ENCODE measurements at places on chromosomes 13 and 19.

GRCh38 chr19:3360421-3361383, 5.7 kb upstream of the NFIC start:
- peak; percentile 72 for DNase-seq

DNA sequence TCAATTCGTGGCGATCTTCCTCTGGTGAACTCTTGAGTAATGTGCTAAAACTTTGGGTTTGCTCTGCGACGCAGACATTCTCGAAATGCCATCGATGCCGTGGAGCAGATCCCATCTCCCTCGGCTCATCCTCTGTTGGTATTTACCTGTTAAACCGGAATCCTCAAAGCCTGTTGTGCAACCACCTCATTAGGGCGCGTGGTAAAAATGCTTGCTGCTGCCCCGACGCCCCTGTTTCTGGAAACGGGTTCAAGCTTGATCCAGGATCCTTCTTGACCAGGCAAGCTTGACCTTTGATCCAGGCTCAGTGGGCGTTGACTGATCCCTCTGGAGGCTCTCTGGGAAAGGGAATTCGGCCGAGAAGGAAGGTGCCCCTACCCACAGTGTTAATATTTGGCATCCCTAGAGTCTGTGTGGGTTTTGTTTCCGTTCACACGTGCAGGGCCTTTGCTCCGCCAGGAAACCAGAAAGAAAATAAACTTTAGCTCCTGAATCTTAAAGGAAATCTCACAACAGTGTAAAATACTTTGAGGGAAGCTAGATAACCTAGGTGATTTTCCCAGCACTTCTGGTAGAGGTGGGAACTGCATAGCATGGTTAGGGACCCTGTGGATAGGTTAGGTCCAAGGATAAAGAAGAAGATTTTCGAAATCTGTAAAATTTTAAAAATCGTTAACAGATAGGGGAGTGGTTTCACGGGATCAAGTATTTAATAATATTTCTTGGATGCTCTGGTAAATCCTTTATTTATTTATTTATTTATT, 1.1 kb downstream of the LSM14A start:
- DNase-seq, result peak; percentile 29

DNA sequence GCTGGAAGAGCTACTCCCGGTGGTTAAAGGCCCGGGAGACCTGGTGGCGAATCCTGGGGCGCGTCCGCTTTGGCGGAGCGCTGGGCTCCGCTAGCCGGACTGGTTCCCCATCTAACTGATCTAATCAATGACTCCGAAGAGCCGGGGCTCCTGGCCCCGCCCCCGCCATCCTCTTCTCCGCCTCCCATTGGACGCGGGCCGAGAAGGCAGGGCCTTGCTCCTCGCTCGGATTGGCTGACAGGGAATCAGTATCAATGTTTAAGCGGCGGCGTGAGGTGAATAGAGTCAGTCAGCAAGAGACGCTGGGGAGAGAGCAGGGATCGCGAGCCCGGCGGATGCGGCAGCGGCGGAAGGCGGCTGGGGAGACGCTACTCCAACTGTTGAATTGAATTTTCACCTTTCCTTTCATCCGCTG, 1.7 kb upstream of the PCDH17 start:
- no peak for DNase-seq

GRCh38 chr13:110499621-110500281, 61.8 kb downstream of the RAB20 start:
- DNase-seq, result no peak

- no peak for DNase-seq
Observed at GRCh38 chr13:31670831-31671617, 68.3 kb upstream of the RXFP2 start.

GRCh38 chr13:96391606-96392005, 301.7 kb downstream of the HS6ST3 start:
- DNase-seq, result no peak

GRCh38 chr19:10339380-10339960, at the start of gene ICAM3:
TSS of gene ICAM3 (minus strand) at chr19:10339624. CDS start at chr19:10339614, 10 bp downstream.
- peak; percentile 75 for DNase-seq

DNA sequence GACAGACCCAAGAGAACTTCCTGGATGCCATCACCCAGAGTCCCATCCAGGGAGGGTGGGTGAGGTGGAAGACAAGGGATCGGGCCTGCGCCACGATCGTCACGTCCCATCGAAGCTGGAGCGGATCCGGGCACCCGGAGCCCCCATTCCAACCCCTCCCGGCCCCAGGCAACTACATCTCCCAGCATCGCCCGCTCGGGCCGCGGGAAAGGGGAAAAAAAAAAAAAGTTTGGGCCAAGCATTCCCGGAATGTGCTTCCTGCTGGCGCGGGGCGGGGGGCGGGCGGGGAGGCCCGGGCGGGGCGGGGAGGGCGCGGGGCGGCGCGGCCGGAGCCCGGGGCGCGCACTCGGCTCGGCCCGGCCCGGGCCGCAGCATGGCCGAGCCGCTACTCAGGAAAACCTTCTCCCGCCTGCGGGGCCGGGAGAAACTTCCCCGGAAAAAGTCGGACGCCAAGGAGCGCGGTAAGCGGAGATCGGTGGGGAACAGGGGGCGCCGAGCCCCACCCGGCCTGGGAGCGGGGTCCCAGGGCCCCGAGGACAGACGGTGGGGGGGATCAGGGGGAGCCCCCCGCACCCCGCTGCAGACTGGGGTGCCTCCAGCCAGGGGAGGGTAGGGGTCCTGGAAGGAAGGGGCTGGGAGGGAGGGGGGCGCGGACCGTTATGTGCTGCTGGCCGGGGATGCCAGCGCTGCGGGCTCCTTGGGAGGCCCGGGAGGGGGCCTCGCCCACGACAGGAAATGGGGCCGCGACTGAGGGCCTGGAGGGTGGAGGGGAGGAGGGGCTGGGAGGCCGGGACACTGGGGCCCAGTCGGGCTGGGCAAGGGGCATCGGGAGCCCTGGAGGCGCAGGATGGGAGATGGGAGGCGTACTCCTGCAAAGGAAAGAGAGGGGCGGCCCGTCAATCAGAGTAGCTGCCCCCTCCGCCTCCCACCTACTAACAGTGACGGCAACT, at the start of gene SYDE1:
Gene SYDE1 (plus strand): TSS at position 341 of the 950 bp plus-strand sequence. CDS start 33 bp downstream, at position 374.
- DNase-seq, result no peak

DNA sequence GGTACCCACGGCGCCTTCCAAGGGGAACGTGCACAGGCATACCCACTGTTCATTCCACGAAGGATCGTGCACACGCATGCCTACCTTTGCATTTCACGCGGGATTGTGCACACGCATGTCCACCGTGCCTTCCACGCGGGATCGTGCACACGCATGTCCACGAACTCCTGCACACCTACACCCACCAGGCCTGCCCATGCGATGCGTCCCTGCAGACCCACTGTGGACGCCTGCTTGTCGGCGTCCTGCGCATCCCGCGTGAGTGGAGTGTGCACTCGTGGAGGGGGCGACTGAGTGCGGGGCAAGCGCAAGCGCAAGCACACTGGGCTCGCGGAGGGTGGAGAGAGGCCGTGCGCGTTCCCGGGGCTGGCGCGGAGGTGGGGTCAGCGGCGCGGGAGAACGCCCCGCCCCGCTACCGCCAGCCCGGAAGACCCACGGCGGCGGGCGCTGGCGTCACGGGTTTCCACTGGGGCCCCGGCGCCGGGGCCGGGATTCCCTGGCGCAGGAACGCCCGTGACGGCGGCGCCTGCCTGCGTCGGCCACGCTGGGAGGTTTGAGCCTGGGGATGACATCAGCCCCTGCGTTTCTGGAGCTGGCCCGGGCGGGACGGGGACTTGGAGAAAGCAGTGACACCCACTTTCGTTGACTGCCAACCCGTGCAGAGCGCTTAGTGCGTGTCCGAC, 18.7 kb downstream of the GADD45B start:
- DNase-seq, result peak; percentile 74

DNA sequence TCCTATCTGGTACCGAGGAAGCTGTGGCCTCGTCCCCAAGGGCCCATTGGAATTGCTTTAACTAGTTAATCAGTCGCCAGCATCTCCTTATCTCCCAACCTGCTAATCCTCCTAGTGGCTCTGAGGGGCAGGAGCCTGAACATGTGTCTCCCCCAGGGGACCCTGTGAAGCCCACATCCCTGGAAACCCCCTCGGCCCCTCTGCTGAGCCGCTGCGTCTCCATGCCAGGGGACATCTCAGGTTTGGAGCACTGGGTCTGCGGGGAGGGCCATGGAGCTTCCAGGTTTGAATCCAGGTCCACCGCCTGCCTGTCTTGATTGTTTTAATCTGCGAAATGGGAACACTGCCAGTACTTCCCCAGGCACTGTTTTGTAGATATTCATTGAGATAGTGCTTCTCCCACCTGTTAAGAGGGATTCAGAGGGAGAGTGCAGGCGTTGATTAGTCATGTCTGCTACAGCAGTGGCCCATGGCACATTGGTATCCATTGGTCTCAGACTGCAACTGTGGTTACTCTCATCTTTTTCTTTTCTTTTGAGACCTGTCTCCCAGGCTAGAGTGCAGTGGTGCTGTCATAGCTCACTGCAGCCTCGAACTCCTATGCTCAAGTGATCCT, 6.4 kb downstream of the PNPLA6 start:
- no peak for DNase-seq

GRCh38 chr13:111491021-111491420, 170.6 kb downstream of the TEX29 start:
- no peak for DNase-seq

- no peak for DNase-seq
Observed at GRCh38 chr13:54513254-54513653, 1484.6 kb downstream of the OLFM4 start.

DNA sequence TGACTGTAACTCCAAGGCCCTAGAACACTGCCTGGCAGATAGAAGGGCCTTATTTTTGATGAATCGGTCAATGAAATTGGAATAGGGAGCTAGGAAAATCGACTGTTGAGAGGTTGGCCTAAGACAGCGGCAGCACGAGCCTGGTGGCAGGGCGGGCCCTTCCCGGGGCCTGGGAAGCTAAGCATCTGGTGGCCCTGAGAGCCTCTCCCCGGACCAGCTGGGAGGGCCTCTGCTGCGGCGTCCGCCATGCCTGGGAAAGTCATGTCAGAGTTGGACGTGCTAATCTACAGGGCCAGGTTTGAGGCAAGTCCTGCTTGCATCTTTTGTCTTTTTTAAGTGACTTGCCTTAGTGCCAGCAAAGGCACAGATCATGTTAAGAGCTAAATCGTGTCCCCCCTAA, 11.2 kb upstream of the GPR12 start:
- no peak for DNase-seq

DNA sequence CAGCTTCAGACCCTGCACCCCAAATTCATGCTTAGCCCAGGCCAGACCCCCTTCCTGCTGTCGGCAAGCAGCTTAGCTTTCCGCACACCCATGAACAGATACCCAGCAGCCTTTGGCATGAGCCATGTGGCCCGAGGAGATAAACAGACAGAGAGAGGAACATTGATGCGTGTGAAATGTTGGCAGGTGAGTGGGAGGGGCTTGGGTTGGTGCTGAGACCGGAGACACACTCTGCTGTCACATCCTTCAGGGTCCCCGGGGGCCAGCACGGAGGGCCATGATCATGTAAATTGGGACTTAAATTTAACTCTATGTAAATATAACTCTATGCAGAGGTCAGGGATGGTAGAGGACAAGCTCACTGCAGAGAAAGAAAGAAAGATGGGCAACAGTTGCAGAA, 1.5 kb downstream of the CD22 start:
- DNase-seq, result no peak

- no peak for DNase-seq
Observed at GRCh38 chr13:51764184-51765141, 39.5 kb downstream of the DHRS12 start.

GRCh38 chr19:38693380-38694223, 46.2 kb downstream of the ACTN4 start:
- DNase-seq, result no peak

DNA sequence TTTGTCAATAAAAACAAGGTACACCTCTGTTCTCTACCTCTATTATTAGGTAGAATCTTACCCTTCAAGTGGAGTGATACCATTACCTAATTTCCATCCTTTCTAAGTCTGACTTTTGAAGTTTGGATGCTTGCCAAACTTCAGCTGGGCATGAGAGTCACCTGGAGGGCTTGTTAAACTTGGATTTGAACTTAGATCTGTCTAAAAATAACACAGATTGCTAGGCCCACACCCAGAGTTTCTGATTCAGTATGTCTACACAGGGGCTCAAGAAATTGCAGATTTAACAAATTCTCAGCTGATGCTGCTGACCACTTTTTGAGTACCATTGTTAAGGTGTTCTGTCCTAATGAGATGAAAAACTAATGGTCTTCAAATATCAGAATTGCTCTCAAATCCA, 512.2 kb downstream of the LMO7 start:
- DNase-seq, result peak; percentile 29

DNA sequence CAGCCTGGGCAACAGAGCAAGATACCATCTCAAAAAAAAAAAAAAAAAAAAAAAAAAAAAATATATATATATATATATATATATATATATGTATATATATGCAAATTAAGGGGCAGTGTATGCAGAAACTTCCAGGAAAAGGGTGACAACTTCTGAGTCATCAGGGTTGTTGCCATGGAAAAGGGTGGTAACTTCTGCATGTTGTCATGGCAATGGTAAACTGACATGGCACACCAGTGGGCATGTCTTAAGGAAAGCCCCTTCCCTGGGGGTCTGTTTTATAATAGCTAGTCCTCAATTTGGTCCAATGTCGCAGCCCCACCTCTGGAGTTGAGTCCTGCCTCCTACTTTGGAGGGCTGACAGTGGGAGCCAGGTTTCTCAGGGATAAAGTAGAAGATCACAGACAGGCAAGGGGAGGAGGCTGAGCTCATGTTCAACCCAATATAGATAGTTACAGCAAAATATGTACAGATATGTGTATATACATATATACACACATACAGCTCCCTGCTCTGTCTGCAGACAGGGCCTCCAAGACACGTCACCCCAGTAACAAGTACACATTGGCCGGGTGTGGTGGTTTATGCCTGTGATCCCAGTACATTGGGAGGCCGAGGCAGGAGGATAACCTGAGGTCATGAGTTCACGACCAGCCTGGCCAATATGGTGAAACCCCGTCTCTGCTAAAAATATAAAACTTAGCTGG, 7.2 kb upstream of the FCHO1 start:
- no peak for DNase-seq

GRCh38 chr19:47331490-47331889, 485 bp upstream of the C5AR2 start:
- DNase-seq, result no peak

- DNase-seq, result no peak
Observed at GRCh38 chr13:83281654-83282053, 600.6 kb downstream of the SLITRK1 start.

DNA sequence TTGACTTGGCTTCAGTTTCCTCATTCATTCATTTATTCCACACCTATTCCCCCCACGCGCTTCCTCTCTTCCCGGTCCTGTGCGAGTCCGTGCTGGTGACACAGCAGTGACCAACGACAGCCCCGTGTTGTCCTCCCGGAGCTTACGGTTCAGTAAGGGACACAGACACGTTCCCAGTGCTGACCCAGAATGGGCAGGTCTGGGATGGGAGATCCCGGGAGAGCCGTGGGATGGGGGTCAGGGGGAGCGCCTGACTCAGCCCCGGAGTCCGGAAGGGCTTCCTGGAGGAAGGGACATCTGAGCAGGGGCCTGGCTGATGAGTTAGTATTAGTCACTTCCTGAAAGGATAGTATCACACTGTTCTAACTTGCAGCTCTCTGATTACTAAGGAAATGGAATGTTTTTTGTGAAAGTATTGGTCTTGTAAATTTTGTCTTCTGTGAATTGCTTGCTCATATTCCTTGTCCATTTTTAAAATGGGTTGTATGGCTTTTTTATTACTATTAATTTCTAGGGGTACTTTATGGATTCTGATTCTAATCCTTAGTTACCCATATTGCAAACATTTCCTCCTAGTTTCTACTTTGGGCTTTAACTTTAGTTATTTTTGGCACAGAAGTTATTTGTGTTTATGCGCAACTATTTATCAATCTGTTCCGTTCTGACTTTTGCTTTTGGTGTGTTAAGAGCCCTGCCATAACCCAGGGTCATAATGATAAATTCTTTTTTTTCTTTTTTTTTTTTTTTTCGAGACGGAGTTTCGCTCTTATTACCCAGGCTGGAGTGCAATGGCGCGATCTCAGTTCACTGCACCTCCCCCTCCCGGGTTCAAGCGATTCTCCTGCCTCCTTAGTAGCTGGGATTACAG, 708 bp upstream of the ERCC1 start:
- DNase-seq, result peak; percentile 45
